NCI-H146 (cell line): ENCODE measurements at places on chromosomes 2 and 18.

- DNase-seq, result no peak
These were observed 1178.5 kb upstream of the ACVR2A start for GRCh38 chr2:146666340-146666739.

DNA sequence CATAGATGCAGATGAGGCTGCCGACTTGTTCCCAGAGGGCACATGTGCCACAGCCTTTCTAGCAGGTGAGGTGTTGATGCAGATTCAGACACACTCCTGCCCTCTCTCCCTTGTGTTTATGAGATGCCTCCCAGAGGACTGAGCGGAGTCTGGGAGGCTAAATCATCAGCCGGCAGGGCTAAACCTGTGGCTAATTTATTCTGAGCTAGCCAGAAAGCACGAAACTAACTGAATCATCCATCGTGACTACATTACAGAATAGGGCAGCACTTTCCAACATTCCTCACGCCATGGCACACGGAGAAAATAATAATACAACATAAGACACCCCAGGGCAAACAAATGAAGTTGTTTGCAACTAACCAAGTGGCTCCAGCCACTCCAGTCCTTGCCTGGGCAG is 101.7 kb upstream of the FZD7 start:
- no peak for DNase-seq

- DNase-seq, result no peak
These were observed 10.6 kb downstream of the HSBP1L1 start for GRCh38 chr18:79975043-79975442.

DNA sequence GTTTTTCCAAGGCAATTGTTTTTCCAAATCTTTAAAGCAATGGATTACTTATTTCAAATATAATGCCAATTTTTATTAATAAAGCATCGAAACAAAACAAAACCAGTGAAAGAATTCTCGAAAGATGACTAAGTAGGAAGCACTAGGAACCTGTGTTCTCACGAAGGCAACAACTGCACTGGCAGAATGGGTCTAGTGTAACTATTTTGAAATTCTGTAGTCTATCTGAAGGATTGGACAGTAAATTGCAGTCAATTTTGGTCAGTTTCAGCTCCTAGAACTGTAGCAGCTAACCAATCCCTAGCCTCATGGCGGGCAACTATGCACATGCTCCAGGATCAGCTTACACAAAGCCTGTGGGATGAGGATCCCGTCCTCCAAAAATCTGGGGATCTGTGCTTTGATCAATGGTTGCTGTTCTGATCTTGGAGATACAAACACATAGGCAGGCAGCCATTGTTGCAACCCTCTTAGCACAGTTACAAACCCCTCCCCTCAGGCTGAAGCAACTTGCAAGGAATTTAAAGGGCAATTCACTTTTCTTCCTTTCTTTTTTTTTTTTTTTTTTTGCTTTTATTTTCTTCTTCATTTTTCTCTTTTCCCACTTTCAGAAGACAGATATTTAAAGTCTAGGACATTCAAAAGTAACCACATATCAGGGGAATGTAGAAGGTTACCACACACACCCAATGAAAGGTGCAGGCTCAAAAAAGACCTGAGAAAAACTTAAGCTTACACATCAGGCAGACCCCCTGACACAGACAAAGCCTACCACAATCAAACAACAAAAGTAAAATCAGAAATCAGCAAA is 147.6 kb downstream of the THADA start:
- no peak for DNase-seq

- peak; percentile 69 for DNase-seq
These were observed 23.6 kb upstream of the RBM44 start for GRCh38 chr2:237774811-237775553.
